ENCODE measurements at places on chromosomes 3 and 15.
A peak's percentile ranks its signal among the peaks of the same experiment; 100 is the strongest.

GRCh38 chr3:66762916-66763693 lies 235.0 kb upstream of the KBTBD8 start:
- DNase-seq = no peak
- no peak overlapping the region for H3K27ac ChIP-seq
- no peaks in the 10 kb centered on the region for H3K4me1 ChIP-seq
- H3K36me3 ChIP-seq = no peaks in the 10 kb centered on the region
- no peaks in the 10 kb centered on the region for H3K27me3 ChIP-seq

DNA sequence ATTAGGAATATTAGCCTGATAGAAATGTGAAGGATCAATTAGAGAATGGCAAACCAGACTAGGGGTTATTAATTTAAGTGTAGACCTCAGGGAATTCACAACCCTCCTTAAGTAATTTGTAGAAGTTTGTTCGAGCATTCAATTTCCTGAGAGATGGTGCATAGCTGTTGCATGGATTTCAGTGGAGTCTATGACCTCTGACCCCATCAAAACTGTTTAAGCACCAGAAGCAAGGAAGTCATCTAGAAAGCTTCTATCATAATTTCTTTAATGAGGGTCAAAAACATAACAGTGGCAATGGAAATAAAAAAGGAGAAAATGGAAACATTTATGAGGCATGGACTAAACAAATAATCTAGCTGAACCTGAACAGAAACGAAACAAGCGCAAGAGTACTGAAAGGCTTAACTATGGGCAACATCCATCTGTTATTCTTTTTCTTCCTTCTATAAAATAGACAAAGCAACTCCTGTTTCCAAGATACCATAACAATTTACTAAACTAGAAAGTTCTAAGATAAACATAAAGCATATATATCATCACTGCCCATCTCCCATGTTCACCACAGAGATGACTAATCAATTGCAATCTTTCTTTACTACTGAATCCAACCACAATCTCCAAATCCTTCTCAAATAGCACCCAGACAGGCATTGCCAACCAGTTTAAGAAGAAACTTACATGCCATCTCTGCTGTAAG lies 151.4 kb downstream of the THRB start:
- H3K27me3 ChIP-seq = no peaks in the 10 kb centered on the region
- H3K4me3 ChIP-seq = no peak overlapping the region
- no peaks in the 10 kb centered on the region for H3K4me1 ChIP-seq
- no peak for DNase-seq
- H3K36me3 ChIP-seq = no peaks in the 10 kb centered on the region

DNA sequence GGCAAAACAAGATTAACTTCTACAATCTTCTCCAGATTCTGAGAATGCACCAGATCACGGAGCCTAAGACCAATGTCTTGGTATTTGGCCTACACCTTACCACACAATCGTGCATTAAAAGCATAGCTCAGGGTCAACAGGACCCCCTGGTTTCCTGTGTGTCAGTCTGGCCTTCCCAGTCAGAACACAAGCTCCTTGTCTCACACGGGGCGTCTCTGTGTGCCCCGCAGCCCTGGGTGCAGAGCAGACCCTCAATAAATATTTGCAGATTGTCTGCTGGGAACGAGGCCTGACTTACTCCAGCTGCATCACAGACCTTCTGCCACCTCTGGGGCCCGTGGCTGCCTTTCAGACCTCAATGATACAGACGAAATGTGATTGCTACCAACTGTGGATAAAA lies 82.5 kb upstream of the CTNNB1 start:
- DNase-seq = no peak
- H3K4me3 ChIP-seq = no peak overlapping the region
- no peak overlapping the region for H3K27ac ChIP-seq
- H3K27me3 ChIP-seq = no peaks in the 10 kb centered on the region

- peaks cover 7% of the 10 kb centered on the region for H3K4me1 ChIP-seq
- DNase-seq = no peak
- H3K27ac ChIP-seq = no peak overlapping the region
- H3K36me3 ChIP-seq = no peaks in the 10 kb centered on the region
- no peak overlapping the region for H3K4me3 ChIP-seq
Measured at GRCh38 chr3:14491396-14492190, 48.5 kb downstream of the GRIP2 start.

DNA sequence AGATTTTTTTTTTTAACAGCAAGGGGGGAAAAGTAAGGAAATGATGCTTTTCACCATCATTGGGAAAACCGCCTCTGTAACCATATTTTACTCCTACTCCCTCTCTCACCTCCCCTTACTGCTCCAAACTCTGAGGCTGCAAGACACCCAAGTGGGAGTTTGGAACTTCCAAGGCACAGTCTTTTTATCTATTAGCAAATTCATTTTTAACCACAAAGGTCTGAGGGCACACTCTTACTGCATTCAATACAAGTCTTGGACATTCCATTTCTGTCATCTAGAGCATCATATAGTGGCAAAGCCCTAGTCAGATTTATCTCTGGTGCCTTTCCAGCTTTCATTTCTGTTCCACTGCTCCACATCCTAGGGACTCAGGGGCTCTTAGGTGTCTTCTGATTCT lies 13.2 kb downstream of the FAM162A start:
- no peaks in the 10 kb centered on the region for H3K27me3 ChIP-seq
- no peak overlapping the region for H3K27ac ChIP-seq
- DNase-seq = no peak

GRCh38 chr3:64708456-64708855 lies 20.7 kb upstream of the ADAMTS9 start:
- no peak overlapping the region for H3K27ac ChIP-seq
- DNase-seq = no peak
- H3K4me1 ChIP-seq = no peaks in the 10 kb centered on the region
- no peak overlapping the region for H3K4me3 ChIP-seq

GRCh38 chr3:129101370-129102138 lies 20.1 kb downstream of the RAB43 start:
- DNase-seq = no peak
- H3K4me3 ChIP-seq = no peak overlapping the region
- H3K4me1 ChIP-seq = peaks cover 39% of the 10 kb centered on the region
- no peak overlapping the region for H3K27ac ChIP-seq
- no peaks in the 10 kb centered on the region for H3K27me3 ChIP-seq

GRCh38 chr3:173138026-173138425 lies 3.0 kb downstream of the SPATA16 start:
- H3K4me1 ChIP-seq = no peaks in the 10 kb centered on the region
- no peak for DNase-seq
- no peaks in the 10 kb centered on the region for H3K27me3 ChIP-seq
- H3K27ac ChIP-seq = no peak overlapping the region
- H3K4me3 ChIP-seq = no peak overlapping the region

GRCh38 chr15:88695691-88696251 lies 57.0 kb downstream of the ISG20 start:
- no peak overlapping the region for H3K4me3 ChIP-seq
- H3K27ac ChIP-seq = no peak overlapping the region
- no peaks in the 10 kb centered on the region for H3K36me3 ChIP-seq
- H3K4me1 ChIP-seq = no peaks in the 10 kb centered on the region
- H3K27me3 ChIP-seq = no peaks in the 10 kb centered on the region

DNA sequence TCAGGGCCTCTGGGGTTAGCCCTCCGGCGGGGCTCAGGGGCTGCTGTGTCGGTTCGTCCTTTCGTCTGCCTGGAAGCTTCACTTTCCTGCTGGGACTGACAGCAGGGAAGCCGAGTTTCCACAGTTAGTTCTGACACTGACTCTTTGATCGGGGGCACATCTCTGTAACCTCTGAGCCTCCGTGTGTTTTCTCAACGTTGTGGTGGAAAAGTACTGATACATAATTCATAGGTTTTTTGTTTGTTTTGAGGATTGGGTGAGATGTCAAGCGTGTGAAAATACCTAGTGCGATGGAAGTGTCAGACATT lies 481 bp downstream of the AP4E1 start:
- H3K4me1 ChIP-seq = peaks cover 3% of the 10 kb centered on the region
- DNase-seq = no peak
- no peaks in the 10 kb centered on the region for H3K36me3 ChIP-seq
- peak overlapping the region; percentile 80 for H3K4me3 ChIP-seq

DNA sequence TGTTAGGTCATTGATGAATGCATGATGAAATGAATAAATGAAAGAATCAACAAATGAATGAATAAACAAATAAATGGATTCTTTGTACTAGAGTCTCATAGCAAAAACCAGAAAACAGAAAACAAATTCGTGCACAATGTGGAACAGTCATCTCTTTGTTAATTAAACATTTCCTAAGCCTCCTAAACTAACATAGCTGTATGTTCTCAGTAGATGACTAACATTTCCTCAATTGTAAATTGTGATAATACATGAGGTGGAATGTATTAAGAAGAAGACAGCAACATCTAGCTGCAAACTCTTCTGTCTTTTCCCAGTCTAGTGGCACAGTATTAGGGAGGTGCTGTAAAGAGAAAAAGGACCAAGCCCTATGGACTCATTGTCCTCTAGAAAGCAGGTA lies 1021.0 kb downstream of the MCTP2 start:
- no peak overlapping the region for H3K4me3 ChIP-seq
- no peaks in the 10 kb centered on the region for H3K4me1 ChIP-seq
- no peaks in the 10 kb centered on the region for H3K36me3 ChIP-seq
- no peak for DNase-seq
- H3K27me3 ChIP-seq = no peaks in the 10 kb centered on the region

DNA sequence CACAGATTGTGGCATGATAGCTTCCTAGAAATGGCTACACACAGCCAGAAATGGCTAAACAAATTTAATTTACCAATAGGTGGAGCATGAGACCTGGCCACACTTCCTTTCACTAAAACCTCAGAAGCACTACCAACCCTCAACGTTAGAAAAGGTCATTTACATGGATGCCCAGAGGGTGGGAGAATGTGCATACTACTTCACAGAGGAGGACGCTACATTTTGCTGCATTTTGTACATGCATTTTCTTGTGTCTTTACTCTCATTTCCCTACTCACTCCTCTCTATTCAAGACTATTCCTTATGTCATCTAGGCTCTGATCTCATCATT lies 40.1 kb downstream of the C2CD4B start:
- peak; percentile 39 for DNase-seq
- H3K27me3 ChIP-seq = no peaks in the 10 kb centered on the region
- peaks cover 50% of the 10 kb centered on the region for H3K4me1 ChIP-seq
- H3K36me3 ChIP-seq = no peaks in the 10 kb centered on the region

- no peaks in the 10 kb centered on the region for H3K27me3 ChIP-seq
- H3K27ac ChIP-seq = no peak overlapping the region
- no peaks in the 10 kb centered on the region for H3K36me3 ChIP-seq
- peaks cover 10% of the 10 kb centered on the region for H3K4me1 ChIP-seq
- no peak for DNase-seq
Measured at GRCh38 chr3:30548600-30548999, 57.8 kb upstream of the TGFBR2 start.

DNA sequence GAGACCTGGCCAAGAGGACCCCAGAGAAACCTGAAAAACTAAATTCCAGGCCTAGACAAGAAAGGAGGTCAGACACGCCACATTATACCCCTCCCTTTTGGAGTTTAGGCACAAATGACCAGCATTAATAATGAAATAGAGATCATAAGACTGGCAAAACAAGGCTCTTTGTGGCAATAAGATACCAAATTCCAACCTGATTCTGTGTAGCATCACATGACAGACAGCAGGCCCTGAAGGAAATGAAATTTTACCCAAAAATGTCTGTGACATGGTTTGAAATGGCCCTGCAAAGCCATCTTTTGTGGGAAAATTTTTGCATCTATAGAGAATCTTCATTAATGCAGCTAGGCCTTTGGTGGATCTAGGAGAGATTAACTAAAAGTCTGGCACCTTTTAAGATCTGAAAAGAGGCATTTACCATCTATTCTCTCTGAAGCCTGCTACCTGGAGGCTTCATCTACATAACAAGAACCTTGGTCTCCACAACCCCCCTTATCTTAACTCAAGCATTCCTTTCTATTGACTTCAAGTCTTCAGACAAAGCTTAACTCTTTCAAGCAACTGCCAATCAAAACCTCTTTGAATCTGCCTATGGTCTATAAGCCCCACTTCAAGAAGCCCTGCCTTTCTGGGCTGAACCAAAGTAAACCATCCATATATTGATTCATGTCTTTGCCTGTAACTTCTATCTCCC lies 8.0 kb downstream of the FAM174B start:
- no peaks in the 10 kb centered on the region for H3K27me3 ChIP-seq
- H3K27ac ChIP-seq = no peak overlapping the region
- 0 out of 2 replicates have a peak, but pooled peaks cover 9% of the 10 kb centered on the region for H3K36me3 ChIP-seq
- DNase-seq = no peak
- no peak overlapping the region for H3K4me3 ChIP-seq

DNA sequence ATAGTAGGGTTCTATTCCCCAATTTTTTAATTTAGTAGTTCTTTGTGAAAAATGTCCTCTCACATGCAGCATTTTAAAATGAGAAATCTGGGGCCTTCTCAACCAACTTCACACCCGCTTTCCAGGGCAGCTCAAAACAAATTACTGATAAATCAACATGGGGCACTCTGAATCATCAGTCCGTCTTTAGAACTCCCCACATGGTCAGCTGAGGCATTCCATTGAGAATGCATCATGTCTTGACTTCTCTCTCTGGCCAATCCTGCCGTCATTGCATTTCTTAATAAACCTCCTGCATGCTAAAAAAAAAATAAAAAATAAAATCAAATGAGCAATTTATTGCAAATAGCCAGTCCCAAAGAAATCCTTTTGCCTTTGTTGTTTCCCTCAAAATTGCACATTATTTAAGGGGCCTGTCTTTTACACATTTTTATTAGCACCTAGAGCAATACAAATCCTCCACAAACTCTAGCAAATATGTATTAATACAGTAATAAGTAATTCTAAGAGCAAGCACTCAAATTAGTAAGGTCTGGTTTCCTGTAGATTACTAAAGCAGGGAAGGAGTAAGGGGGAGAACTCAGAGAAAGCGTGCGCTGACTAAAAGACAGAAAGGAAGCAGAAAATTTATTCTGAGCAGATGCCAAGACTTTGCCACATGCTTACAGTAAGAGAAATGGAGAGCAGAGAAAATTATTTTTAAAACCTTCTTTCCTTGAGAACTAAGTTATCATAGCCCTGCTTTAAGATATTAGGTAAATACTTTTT lies 175.7 kb downstream of the TNIK start:
- H3K4me3 ChIP-seq = no peak overlapping the region
- H3K4me1 ChIP-seq = peaks cover 13% of the 10 kb centered on the region
- no peak for DNase-seq
- H3K27ac ChIP-seq = no peak overlapping the region
- H3K27me3 ChIP-seq = no peaks in the 10 kb centered on the region

DNA sequence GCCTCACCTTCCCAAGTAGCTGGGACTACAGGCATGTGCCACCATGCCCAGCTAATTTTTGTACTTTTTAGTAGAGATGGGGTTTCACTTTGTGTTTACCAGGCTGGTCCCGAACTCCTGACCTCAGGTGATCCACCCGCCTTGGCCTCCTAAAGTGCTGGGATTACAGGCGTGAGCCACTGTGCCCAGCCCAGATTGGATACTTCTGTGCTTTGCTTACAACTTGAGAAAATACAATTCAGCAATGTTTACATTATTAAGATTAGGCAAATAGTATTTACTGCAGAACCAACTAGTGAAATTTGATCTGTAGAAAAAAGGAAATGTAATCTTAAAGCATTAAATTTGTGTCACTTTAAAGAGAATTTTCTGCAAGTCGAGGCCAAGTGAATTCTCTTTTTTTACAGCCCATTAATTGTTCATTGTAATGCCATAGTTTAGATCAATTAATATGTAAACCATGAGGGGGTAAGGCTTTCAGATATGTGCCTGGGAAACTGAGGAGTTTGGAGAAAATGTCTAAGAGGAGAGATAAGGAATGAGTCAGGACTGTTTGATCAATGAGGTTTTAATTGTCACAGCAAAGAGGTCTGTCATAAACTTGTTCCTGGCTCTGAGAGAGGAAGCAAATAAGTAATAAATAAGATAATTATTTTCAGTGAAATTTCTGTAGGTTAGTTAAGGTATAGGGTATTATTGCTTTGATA lies 15.3 kb downstream of the PYDC2 start:
- H3K27me3 ChIP-seq = no peaks in the 10 kb centered on the region
- no peak overlapping the region for H3K27ac ChIP-seq
- H3K4me3 ChIP-seq = no peak overlapping the region
- DNase-seq = no peak
- H3K4me1 ChIP-seq = no peaks in the 10 kb centered on the region

Measured in MM.1S (cell line).